ENCODE measurements at places on chromosomes 3 and 15.

GRCh38 chr3:177495566-177495965 lies 298.3 kb upstream of the TBL1XR1 start:
- DNase-seq = no peak

- no peak for DNase-seq
These were observed 19.7 kb downstream of the PTPRG start for GRCh38 chr3:61580982-61581643.

GRCh38 chr3:118742760-118743159 lies 291.9 kb downstream of the IGSF11 start:
- no peak for DNase-seq

DNA sequence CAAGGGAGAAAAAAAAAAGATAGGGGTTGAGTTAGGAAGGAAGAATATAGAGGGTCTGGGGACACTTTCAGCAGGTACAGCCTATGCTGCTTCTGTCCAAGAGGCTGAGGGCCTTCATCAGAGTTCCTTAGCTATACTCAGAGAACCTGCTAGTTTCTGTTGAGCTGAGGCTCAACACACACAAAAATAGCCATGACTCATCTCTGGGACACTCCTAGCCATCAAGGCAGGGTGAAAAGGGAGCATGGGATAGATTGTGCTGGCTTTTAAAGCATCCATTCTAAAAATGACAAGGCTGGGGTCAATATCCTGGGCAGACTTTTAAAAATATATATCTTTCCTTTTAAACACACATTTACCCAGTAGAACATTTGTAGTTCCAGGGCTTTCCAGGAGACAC lies 2.8 kb upstream of the RTP2 start:
- DNase-seq = no peak

DNA sequence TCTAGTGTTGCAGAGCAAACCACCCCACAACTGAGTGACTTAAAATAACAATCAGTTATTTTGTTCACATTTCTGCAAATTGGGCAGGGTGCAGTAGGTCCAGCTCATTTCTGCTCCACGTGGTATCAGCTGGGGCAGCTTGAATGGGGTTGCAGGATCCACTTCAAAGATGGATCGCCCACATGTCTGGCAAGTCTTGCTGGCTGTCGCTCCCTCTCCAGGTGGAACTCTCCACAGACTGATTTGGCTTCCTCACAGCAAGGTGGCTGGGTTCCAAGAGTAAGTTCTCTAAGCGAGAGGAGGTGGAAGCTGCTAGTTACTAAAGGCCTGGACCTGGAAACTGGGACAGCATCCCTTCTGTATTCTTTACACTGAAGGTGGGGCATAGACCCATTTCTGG lies 213.3 kb downstream of the SLC9A9 start:
- DNase-seq = no peak

DNA sequence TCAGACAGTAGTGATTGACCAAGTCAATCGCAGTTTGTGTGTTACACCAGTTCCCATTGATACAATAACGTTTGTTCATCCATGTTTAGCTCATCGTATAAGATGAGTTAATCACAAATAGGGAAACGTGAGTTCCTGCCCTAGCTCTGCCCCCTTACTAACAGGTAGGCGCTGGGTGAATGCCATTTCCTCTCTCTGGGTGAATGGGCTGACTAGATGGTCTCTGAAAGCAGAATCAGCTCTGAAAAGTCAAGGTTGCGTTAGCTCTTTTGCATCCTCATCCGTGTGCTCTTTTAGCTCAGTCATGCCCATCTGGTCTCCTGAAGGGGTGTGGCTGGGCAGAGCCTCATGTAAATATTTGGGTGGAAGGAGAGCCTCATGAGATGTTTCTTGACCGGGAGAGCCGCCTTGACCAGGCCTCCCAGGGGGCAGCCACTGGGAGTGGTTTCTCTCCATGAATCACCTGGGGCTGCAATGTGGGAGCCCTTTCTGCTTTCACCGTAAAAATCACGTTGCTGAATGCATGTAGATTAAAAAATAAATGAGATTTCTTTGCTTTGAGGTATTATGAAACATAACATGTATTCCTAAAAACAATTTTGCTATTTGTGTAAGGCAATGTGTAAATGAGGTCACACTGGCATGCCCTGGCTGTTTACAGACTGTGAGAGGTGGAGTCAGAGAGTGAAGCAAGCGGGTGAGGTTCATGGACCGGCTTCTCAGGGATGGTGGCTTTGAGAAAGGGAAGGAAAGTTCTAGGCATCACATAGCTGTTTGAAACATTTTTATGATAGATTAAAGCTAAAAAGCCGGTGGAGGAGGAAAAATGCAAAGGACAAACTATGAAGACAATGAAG lies 108.4 kb upstream of the RASGRP1 start:
- DNase-seq = no peak

- no peak for DNase-seq
These were observed 38.1 kb downstream of the OXNAD1 start for GRCh38 chr3:16303037-16303575.

GRCh38 chr3:24830230-24831152 lies 335.8 kb upstream of the THRB start:
- no peak for DNase-seq

GRCh38 chr3:189457631-189458412 lies 173.4 kb upstream of the TP63 start:
- DNase-seq = no peak
